ENCODE measurements at places on chromosomes 12 and 14.
A peak's percentile ranks its signal among the peaks of the same experiment; 100 is the strongest.

GRCh38 chr12:12714276-12715021, 2.7 kb upstream of the CDKN1B start:
- peak; percentile 47 for DNase-seq

GRCh38 chr14:97393244-97393643, 596.1 kb downstream of the VRK1 start:
- no peak for DNase-seq

DNA sequence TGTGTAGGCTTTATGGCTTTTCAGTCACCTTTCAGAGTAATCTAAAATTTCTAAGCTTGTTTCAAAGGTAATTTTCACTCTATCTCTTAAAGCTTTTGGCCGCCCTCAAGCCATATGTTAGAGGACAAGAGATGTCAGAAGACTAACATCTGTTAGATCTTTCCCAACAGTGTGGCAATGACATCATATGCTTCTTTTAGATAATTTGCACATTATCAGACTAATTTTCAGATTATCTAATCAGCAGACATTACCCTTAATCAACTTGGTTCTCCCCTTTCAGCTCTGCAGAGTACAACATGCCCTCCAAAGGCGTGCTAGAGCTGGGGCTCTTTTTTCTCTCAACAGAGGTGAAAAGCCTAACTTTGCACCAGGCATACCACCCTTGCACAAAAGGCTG, 207.1 kb downstream of the DPF3 start:
- no peak for DNase-seq

- peak; percentile 37 for DNase-seq
Measured at GRCh38 chr14:67251573-67252226, 10.5 kb downstream of the PALS1 start.

GRCh38 chr12:12331896-12332295, 18.1 kb downstream of the MANSC1 start:
- peak; percentile 23 for DNase-seq

- DNase-seq: peak; percentile 74
Measured at GRCh38 chr12:90152897-90153624, 444.4 kb upstream of the ATP2B1 start.

GRCh38 chr12:124277394-124278241, 17.3 kb upstream of the RFLNA start:
- peak; percentile 6 for DNase-seq

- no peak for DNase-seq
Measured at GRCh38 chr12:2366711-2367110, 313.9 kb downstream of the CACNA1C start.

DNA sequence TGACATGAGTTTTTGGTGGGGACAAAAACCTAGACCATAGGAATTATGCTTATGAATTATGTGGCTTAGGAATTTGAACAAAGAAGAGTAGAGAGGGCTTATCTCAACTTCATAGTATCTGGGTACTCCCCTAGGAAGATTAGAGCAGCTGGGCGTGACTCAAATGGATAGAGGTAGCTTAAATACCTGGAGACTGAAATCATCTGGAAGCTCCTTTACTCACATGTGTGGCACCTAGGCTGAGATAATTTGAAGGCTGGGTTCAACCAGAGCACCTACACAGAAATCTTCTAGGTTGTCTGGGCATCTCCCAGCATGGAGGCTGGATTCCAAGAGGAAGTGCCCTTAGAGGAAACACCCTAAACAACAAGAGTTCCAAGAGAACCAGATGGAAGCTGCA, 393.9 kb downstream of the ADAMTS20 start:
- peak; percentile 5 for DNase-seq

GRCh38 chr14:20386276-20386855, 26.9 kb downstream of the TEP1 start:
- no peak for DNase-seq

GRCh38 chr14:21093769-21094681, 4.4 kb downstream of the ZNF219 start:
- peak; percentile 96 for DNase-seq

DNA sequence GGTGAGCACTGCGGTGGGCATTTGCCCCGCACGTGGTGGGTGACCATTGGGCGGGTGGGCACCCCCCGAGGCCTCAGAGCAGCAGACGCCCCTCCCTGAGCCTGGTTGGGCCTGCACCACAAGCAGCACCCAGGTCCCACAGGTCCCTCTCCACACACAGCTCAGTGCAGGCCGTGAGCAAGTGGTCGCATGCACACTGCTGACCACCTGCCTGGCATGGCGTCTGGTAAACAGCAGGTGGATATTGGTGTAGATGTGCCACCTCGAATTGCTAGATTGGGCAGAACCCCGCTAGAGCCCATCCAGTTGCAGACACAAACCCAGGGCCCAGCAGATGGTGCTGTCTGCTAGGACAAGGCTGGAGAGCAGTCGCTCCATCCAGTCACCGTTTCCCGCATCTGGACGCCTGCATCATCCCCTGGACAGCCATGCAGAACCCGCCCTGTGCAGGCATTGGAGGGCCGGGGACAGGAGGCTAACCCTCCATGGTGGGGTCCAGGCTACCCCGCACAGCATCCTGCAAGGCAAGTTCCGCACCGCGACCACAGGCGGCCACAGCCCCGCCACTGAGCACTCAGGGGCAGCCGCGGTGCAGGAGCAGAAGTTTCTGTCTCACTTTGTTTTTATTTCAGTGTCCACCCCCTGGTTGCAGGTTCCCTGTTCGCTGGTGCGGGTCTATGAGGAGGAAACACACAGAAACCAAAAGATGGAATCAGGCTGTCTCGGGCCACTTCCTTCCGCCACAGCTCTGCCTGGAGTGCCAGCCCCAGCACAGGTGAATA, 45.6 kb upstream of the RIMBP2 start:
- DNase-seq: peak; percentile 61

DNA sequence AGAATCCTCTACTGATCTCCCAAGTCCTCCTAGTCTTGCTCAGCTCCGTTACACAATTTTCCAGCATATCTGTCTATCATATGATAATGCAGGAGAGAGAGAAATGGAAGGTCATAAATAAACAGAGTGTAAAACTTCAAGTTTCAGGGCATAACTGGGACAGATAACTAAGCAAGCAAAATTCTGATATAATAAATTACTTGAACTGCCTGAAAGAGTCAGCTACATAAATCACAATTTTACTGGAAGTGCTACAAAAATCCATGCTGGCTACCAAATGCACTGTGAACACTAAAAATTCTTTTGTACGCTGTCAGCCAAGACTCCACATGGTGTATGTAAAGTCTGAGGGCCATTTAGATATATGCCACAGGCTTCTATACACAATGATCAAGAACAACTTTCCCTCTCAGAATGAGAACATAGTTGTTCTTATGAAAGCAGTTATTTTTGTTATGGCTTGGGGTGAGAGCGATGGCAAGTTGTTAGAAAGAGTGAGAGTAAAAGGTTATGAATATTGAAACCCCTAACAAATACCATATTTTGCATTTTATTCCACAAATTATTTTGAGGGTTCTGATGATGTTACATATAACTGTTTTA, 41.1 kb downstream of the GRIP1 start:
- DNase-seq: no peak

Measured in mesendoderm (in vitro differentiated cells).